Fibroblast of skin of right quadriceps (primary cell): ENCODE measurements at places on chromosomes 3 and 15.
A peak's percentile ranks its signal among the peaks of the same experiment; 100 is the strongest.

- DNase-seq = no peak
These were observed 116.9 kb downstream of the ALDH1A2 start for GRCh38 chr15:57948351-57949289.

- DNase-seq = no peak
These were observed 648 bp downstream of the AMIGO3 start for GRCh38 chr3:49718858-49719213.

GRCh38 chr3:136586580-136586979, 165.6 kb downstream of the STAG1 start:
- no peak for DNase-seq

DNA sequence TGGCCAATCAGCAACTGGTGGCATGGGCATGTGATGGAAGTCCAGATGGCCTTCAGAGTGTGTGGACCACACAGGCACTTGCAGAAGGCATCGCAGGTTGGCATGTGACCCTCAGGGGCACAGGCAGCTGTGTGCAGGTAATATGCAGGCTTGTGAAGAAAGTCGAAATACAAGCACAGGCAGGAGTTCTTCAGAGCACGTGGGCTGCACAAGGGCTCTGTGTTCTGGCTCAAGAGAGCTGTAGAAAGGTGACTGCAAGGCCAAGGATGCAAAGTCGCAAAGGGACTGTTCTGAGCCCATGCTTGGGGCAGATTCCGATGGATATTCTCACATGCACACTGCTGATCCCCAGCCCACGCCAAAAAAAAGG, 8.3 kb downstream of the LRRC2 start:
- no peak for DNase-seq

DNA sequence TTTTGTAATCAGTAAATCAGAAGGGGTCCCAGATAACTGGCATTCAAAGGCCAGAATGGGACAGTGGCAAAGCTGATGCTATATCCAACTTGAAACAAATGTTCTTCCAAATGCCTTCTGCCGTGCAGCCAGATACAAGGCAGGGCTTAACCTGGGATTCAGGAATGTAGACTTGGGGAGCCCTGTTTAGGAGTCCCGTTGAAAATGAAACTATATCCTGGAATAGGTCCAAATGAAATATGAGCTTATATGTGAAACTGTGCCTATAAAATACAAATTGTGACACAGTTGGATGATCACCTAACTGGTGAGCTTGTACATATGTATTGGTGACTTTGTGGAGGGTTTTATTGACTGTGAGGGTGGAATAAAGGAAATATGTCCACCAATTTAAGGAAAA, 28.7 kb downstream of the FRMD4B start:
- DNase-seq = no peak

GRCh38 chr3:50487181-50487580, 16.3 kb downstream of the CACNA2D2 start:
- DNase-seq = no peak

DNA sequence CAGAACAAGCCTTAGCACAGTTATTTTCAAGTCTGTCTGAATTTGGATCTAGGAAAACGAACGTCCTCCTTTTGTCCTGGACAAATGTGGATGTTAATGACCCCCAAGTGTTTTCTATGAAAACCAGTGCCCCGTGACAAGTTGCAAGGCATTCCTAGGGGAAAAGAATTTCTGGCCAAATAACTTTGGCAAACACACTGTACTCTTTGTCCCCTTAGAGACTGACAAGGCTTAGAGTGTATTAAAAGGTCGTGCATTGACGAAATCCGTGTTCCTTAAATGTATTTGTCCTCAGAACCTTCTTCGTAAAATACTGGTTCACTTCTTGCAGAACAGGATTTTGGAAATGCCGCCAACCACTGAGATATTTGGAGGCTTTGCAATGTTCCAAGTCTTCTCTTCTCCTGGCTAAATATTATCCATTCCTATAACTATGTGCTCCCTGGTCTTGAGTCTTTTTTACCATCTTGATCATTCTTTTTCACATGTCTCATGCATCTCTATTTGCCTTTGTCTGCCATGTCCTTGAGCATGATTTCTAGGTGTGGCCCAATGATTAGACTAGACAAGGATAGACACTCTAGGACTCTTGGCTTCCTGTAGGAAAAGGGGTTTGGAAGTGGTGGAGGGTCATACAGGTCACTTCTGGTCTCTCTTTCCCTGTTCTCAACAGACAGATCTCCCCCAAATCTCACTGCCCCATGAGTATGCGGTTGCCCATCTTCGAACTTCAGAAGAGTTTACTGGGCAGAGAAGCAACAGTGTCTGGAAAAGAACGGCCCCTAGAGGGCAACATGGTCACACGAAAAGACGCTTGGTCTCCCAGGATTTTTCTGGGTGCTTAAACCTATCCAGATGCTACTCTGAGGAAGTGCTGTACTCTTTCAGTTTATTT, 117.5 kb downstream of the EDEM1 start:
- peak; percentile 49 for DNase-seq

- DNase-seq = no peak
These were observed 64.4 kb downstream of the CRYBG3 start for GRCh38 chr3:97885931-97886824.

DNA sequence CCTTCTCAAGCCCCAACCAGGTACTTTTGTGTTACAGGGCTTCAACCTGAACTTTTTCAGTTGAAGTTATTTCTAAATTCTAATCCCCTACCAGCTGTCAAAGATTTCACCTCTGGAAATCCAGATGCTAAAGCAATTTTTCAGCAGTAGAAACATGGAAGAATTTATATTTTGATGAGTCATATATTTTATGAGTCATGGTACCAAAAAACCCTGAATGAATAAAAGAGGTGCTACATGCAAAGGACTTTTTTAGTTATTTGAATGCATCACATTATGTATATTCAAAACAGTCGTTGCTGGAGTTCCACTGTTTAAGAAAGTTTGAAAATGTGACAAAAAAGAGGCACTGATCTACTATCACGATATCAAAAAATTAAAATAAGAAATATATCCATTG, 96.0 kb upstream of the ZNF385D start:
- peak; percentile 23 for DNase-seq

DNA sequence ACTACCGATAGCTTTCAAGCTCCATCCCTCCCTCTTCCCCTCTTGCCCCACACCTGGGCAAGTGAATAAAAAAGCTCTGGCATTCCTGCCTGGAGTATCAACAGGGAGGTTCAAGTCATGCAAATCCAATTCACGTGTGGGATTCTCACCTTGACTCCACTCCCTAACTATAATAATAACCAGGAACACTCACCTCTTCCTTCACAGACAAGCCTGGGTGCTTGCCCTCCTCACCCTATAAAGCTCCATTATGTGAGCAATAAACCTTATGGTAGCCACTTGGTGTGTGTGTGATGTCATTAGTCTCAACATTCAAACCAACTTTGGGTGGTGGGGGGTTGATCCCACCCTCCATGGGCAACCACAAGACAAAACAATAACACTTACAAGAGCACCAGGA, 16.6 kb downstream of the CHDH start:
- DNase-seq = no peak

DNA sequence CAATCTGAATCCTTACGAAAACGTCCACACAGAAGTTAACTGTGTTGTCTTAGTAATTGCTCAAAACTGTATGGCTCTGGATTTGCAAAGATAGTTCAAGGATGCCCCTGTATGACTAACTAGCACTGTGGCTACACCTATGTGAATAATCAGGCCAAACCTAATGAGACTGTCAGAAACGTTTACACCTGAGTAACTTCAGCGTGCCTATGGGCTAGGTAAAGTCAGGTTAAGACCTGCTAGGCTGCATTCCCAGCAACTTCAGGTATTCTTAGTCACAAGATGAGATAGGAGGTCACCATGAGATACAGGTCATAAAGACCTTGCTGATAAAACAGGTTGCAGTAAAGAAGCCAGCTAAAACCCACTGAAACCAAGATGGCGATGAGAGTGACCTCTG, 87.8 kb upstream of the PLXND1 start:
- no peak for DNase-seq

DNA sequence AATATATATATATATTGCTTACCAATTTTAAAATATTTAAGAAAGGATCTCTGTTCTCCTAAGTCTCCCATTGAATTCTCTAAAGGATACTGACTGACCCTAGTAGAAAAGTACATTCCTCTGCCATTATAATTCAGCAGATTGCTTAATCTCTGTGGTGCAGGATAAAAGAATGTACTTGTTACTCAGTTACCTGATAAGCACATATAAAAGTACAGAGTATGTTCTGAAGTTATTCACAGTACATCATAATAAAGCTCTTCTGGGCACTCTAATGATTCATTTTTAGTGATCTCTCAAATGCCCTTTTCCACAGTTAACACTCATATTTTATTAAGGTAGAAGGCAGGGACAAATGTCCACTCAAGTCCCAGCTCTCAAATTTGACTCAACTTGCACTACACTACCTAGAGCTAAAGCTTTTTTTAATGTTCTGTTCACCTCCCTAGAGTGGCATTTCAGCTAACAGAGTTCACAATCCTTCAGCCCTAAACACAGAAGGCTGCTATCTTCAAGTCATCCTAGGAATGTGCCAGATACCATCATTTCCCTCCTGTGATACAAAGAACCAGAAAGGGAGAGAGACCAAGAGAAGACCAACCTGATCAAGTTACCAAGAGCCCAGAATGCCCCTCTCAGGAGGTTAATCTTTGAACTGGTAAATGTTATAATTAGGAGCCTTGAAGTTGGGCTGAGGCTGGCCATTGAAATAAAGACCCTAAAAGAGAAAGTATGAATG, 53.3 kb downstream of the MEIS2 start:
- peak; percentile 53 for DNase-seq

DNA sequence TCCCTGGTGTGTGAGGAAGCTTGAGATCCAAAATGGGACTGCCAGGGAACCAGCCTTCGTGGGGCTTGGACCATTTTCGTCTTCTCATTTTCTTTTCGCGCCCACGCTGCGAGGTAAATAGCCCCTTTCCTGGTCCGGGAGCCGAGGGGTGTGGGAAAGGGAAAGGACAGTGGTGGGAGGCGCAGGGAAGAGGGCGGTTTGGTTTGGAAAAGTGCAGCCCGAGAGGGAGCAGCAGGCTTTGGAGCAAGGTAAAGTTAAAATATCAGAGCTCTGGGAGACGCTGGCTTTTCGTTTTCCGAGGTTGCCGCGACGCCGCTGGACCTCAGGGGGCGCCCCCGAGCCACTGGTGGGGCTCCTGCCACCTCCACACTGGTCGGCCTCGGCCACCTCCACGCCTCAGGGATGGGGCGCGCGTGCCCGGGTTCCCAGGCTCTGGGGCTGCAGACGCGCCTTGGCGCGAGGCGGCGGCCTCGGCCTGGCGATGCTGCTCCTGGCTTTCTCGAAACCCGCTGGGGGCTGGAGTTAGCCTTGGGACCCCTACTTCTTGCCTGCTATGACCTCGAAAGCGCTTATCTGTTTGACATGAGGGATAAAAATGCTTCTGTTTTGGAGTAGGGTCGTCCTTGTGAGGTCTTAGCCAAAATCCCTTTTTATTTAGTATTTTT, 3.2 kb downstream of the PTPRG start:
- peak; percentile 65 for DNase-seq

DNA sequence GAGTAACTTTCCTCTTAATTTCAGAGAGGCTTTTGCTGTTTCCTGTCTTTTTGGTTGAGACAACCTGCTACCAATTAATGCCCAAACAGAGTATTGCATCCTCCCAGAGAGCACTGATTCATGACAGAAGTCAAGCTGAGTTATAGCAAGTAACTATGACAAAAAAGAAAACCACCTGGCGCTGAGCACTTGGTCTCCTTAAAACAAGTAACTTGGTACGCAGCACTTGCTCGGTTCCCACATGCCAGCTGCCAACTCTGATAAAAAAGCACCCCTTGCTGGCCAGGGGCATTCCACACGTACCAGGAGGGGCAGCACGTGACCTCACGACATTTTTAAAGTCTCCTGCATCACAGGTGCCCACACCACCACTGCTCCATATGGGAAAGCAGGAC, 13.5 kb upstream of the MYO5C start:
- no peak for DNase-seq
